Suppressor macrophage treated with lipopolysaccharide for 4 hours (primary cell): ENCODE measurements at places on chromosomes 12 and 14.

- no peak for DNase-seq
Observed at GRCh38 chr14:64628940-64629408, 75.2 kb upstream of the PLEKHG3 start.

DNA sequence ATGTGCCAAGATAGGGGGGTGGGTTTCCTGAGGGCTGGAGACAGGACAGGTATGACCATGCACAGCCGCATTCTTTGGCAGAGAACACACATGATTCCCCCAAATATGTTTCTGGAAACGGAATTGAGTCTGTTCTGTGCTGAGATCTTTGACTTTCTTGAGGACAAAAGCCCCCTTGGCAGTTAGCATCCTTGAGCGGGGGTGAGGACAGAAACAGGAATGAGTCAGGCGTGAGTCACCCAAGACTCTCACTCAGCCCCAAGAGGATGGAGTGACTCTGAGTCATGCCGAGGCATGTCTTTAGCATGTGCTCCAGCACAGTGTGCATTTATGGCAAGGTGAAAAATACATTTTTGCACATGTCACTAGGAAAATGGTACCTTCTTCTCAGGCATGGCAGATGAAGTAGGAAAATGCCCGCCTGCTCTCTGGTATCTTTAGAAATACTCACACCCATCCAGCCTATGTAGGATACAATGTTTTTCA lies 52.1 kb downstream of the DAD1 start:
- peak; percentile 91 for DNase-seq

GRCh38 chr14:69530095-69530494 lies 44.6 kb downstream of the CCDC177 start:
- DNase-seq, result no peak

- no peak for DNase-seq
Observed at GRCh38 chr14:22981090-22981875, 1.1 kb downstream of the AJUBA start.

DNA sequence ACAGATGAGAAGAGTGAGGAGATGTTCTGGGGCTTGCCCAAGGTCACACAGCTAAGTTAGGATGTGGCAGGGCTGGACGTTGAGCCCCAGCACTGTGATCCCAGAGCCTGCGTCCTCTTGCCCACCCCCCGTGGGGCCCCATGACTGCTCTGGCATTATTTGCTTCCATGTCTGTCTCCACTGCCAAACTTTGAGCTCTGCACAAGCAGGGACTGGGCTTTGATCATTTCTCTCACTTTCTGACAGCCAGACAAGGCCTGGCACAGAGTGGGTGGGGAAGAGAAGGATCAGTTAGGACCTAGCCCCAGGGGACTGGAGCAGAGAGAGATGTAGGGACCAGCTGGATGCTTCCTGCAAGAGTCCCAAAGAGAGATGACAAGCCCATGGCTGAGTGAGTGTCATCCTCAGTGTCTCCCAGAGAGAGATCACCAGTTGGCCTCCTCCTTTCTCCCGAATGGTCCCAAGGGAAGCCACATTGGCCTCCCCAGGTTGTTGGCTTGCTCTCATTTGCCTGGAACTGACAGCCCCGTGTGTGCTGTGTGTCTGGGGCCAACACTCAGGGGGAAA lies 126.7 kb upstream of the PWP1 start:
- DNase-seq, result no peak

DNA sequence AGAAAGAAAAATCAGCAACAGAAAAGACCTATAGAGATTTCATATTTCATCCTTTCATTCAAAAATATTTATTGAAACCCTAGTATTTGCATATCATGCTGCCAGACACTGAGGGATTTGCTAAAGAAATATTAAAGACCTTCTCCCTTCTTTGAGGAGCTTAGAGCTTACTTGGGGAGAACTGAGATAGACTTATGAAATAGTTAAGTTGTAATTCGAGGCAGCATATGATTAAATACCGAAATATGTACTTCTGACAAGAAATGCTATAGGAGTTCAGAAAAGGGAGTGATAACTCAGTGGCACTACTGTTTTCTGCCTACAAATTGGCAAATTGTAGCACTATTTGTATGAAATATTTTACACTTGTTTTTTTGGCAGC lies 59.1 kb downstream of the PLXNC1 start:
- DNase-seq, result no peak

DNA sequence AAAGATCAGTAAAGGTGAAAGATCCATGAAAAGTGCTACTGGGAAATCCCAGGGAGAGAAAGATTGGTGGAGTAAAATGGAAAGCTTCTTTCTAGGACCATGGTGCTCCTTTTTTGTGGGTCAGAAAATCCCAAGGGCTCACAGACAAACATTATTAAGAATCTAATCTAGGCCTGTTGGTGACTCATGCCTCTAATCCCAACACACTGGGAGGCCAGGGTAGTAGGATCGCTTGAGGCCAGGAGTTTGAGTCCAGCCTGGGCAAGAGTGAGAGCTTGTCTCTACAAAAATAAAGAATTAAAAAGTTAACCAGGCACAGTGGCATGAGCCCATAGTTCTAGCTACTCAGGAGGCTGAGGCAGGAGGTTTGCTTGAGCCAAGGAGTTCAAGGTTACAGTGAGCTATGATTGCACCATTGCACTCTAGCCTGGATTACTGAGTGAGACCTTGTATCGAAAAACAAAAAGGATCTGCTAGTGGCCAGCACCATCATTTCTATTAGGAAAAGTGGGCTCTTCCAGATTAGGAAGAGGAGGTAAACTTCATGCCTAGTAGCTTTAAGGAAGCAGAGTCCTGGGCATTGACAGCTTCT lies 43.0 kb downstream of the TXNRD1 start:
- no peak for DNase-seq

GRCh38 chr12:72511906-72512305 lies 239.7 kb downstream of the TRHDE start:
- DNase-seq, result no peak

- DNase-seq, result no peak
Observed at GRCh38 chr12:116933512-116934246, 22.9 kb downstream of the FBXW8 start.

DNA sequence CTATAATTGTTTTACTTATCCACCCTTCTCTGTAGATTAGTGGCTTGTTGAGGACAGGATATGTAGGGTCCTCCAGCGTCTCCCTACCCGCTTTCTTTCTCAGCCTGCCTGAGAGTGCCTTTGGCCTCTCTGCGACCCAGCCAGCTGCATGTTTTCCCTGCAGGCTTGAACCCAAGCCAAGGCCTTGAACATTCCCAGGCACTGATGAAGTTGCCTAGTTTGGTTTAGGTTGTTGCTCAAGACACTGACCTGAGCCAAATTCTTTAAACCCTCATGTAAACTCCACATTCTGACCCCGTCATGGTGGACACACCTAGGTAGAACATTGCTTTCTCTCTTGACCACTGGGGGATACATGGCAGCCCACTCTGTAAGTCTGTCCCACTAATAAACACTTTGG lies 33.4 kb upstream of the TXNRD1 start:
- no peak for DNase-seq
